ENCODE measurements at places on chromosomes 11 and 22.

DNA sequence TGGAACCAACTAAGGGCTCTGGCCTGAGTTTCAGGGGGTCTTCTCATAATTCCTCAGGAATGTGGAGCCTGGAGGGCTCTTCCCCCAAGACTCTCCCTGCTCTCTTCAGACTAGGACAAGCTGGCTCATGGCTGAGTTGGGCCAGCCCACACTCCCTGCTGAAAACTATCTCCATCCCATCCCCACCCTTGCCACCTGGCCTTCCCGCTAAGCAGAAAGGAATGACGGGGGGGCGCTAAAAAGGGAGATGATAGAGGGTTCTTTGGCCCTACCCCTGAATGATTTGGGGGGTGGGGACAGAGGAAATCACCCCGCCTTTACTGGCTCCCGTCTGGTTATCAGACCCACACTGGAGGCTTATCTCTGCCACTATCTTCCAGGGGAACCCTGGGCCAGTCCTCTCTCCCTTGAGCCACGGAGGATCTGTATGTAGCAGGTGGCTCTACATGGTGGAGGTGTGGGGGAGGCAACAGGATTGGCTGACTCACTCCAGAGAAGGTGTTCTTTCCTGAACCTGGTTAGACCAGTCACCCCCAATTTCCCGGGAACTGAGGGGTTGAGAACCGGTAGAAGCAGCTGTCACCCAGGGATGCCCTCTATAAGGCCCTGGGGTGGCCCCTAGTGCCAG lies 5.7 kb downstream of the SMTN start:
- no peak for DNase-seq

DNA sequence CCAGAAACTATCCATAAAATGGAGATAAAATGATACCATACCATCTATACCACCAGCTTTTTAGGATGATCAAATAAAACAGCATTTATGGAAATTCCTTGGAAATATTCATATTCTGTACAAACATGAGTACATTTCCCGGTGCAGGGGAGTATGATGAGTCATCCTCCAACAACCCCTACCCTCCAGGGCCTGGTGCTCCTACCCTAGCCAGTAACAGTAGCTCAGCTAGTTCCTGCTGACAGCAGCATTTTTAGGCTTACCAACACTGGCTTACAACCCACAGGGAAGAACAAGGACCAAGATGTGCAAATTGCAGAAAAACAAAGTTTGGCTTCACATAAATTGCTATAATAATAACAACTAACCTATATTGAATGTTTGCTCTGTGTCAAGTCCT lies 406.2 kb upstream of the CADM1 start:
- DNase-seq = no peak

DNA sequence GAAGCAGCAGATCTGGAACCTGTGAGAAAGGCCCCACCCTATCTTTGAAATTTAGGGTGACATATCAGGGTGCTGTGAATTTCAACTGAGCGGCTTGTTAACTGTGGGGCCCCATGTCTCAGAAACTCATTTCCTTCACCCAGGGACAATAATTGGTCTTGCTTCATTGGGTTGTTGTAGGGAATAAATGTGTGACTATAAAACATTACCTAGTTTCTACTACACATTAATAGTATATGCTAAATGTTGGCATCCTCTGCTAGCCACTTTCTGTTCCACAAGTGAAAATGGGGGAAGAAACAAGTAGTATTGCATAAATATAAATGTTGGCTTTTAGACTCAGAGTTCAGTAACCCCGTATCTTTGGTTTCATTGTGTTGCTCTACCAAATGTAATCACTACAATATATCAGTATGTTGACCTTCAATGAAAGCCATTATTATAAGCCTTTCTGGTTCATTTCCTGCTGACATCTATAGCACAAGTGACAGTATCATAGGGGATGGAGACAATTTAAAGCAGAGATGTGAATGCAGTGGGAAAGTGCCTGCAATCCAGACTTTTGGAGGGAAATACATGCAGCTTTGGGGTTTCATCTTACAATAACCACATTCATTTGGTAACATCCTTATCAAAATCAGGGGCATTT lies 905.5 kb upstream of the RAG2 start:
- DNase-seq = no peak

DNA sequence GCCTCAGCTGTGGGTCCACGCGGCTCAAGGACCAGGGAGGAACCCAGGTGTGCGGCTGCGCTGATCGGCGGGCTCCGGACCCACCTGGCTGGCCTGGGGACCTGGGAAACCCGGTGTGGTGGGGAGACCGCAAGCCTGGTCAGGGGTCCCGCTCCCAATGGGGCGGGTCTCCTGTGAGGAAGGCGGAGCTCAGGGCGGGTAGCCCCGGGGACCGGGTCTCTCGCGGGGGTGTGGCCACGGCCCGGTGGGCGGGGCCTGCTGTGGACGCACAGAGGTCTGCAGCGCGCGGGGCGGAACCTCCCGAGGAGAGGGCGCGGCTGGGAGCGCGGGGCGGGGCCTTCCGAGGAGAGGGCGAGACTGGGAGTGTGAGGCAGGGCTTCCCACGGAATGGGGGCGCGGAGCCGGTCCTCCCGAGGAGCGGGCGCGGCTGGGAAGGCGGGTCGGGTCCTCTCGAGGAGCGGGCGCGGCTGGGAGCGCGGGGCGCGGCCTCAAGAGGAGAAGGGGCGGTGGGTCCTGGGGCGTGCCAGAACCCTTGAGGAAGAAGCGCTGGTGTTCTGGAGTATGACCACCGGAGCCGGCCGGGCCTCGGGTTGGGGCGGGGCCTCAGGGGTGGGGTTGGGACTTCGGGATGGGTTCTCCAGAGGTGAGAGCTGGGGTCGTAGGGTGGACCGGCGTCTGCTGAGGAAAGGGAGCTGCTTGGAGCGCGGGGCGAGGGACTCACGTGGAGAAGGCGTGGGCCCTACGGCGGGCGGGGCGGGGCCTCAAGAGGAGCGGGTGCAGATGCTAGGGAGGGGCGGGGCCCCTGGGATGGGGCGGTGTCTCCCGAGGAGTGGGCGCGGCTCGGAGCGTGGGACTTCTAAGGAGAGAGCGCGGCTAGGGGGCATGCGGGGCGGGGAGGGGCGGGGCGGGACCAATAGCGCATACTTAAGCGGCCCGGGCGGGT lies 20.8 kb downstream of the DGCR6L start:
- DNase-seq = peak; percentile 84

DNA sequence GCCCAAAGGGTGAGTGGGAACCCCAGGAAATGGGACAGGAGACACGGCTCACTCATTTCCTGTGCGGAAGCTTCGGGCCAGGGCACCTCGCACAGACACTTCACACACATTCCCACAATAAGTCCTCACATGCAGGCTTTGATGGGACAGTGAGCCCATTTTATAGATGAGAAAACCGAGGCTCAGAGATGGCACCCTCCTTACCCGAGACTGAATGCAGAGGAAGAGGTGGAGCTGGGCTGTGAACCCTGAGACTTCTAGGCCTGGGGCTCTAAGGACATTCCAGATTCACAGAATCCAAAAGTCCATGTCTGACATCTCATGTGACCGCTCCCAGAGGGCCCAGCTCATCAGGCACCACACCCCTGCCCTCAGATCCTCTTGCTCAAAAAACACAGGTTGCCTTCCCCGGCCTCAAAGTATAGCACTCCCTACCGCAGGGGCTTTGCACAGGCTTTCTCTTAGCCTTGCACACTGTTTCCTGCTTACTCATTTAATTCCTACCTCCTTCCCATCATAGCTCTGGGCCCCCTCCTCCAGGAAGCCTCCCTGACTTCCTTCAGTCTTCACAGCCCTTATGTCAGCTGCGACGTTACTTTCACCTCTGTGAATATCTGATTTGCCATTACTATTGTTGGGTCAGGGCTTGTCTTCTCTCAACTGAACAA lies 57.1 kb upstream of the TCF20 start:
- no peak for DNase-seq

DNA sequence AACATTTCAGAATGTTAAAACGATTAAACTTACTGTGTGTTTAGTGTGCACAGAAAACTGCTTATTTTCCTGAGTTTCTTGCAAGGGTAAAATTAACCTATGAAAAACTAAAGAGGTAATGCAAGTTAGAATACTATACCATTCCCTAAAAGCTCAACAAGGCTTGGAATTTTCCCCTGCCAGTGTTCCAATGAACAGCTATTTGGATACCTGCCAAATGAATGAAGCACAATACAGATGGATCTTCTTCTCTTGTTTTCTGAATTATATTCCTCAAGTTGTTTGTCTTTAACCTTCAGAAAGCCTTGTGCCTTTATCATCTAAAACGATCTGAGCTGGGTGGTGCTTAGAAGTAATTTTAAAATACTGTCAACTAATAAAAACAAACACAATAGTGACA lies 204.5 kb downstream of the LRRC4C start:
- no peak for DNase-seq

GRCh38 chr11:9462806-9463537 lies 2.2 kb downstream of the ZNF143 start:
- DNase-seq = no peak

GRCh38 chr11:76234416-76235232 lies 28.3 kb upstream of the WNT11 start:
- peak; percentile 20 for DNase-seq

- no peak for DNase-seq
Measured at GRCh38 chr11:47616726-47617416, 22.7 kb upstream of the C1QTNF4 start.

GRCh38 chr11:86596861-86597586 lies 75.4 kb downstream of the ME3 start:
- no peak for DNase-seq

GRCh38 chr22:30274437-30274812 lies 7.8 kb upstream of the OSM start:
- no peak for DNase-seq

GRCh38 chr22:47328550-47329243 lies 566.2 kb downstream of the TBC1D22A start:
- no peak for DNase-seq

DNA sequence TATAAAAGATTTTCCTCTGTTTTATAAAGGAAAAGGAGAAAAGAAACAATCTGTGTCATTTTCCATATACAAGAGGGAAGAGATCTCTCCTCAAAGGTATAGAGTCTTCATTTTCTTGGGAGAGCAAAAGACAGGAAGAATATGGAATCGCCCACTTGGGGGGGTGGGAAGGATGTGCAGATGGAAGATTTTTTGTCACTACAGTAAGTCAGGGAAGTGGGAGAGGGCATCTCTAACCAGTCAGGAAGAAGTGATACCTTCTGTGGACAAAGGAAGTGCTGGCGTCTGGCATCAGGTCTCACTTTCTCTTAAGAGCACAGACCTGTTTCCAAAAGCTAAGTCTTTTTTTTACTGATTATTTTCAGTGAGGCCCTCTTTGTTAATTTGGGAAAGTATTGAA lies 1.4 kb downstream of the PRR14L start:
- no peak for DNase-seq

GRCh38 chr11:58999291-58999680 lies 60.0 kb downstream of the GLYATL1 start:
- no peak for DNase-seq

DNA sequence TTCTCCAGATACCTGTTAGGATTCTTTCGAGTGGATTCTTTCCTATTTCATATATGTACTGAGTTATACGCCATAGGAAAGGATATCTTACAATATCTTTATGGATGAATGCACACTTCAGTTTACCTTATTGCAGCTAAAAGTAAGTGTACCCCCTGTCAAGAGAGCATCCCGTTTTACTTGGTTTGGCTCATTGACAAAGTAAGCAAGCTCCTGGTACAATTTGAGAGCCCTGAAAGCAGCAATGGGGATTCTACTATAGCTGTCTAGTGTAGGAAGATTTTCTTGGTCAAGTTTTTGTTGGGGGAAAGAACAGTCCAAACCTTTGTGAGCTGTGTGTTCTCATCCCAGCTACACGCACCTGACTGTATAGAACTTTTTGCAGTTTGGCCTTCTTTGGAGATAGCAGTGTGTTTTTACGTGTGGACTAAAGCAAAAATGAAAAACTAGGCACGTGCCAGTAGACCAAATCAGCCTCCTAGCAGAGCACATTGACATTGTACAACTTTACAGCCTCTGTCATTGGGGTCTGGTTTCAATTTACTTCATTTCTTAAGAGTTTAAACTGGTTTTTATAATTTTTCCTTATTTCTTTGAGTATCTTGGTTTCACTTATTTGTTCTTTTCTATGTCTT lies 44.0 kb downstream of the PPP6R3 start:
- no peak for DNase-seq

- DNase-seq = no peak
Measured at GRCh38 chr22:50061824-50062355, 3.8 kb upstream of the TTLL8 start.

DNA sequence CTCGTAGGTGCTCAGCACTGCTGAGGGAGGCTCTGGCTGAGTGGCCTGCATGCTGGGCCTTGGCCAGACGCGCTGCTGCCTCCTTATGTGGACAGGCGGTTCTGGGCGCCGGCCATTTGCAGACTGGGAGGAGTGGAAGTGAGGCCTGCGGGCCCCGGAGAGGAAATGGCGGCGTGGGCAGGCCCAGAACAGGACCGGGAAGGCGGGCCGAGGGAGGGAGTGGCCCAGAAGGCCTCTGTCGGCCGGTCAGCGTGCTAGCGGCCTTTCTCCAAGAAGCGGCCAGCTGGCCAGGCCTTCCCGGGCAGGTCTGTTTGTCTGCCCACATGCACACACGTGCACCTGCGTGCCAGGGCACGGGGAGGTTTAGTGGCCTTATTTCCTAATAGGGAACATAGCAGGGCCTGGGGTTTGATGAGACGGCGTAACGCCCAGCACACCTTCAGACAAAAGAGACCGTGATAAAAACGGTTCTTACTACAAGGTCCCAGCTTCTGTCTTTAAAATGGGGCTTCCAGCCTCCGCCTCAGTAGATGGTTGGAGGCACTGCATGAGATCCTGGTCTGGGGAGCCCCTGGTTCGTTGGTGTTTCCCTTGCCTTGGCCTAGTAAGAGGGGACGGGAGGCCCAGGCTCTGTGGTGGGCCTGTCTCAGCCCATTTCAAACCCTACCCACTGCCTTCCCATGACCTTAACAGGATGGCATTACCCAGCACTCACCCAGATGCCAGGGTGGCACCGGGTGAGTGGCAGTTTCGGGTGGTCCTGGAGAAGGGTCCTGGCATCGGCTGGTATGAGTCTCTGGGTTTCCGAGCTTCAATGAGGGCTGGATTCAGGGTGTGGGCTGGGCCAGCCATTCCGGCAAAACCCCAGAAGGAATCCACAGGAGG lies 65.1 kb upstream of the PPARA start:
- no peak for DNase-seq

DNA sequence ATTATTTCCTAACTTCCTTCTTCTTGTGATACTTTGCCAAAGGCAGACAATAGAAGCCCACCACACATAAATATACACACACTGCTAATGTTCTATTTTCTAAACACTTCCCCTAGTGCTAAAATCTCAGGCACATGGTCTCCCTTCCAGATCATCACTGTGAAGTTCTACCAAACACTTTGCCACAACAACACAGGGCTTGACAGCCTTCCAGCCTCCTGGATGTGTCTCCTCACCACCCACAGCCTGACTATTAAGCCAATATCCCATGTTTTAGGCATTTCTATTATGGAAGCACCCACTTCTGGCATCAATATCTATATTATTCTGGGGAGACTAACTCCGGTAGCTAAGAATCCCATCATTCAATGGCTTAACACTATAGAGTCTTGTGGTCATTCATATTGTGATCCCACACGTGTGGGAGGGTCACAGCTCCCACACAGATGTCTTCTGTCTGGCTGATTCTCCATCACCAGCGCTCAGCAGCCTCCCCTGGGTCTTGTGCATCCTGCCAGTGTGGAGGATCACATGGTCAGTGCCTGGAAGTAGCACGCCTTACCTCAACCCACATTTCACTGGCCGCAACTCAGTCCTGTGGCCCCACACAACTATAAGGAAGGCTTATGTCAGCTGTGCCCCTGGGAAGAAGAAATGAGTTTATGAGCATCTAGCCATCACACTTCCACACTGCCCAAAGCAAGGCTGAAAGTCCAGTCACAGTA lies 29.0 kb downstream of the SPATA19 start:
- no peak for DNase-seq

GRCh38 chr11:34441814-34442213 lies 3.1 kb downstream of the CAT start:
- DNase-seq = no peak

GRCh38 chr11:44743959-44744557 lies 17.3 kb downstream of the TSPAN18 start:
- no peak for DNase-seq
